Stimulated activated CD4-positive, alpha-beta T cell treated with anti-CD3 and anti-CD28 coated beads, TNF-alpha, amount 100 ng/mL, for 24 hours (primary cell): ENCODE measurements at places on chromosomes 1 and 21.

DNA sequence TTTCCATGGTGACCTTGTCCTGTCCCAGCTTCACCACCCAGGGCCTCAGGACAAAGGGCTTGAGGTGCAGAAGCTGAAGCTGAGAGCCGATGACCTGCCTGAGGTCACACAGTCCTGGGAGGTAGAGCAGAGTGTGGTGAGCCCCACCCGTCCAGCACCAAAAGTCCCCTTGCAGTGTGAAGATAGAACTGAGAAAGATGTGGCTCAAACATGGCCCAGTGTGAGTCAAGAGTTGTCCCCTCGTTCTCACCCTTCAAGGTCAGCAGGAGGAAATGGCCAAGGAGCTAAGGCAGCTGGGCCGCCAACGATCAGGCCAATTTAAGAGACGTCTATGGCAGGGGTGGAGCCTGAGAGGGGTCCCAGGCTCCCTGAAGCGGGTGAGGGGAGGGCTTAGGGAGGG is 157.5 kb upstream of the KLHDC7A start:
- no peak for DNase-seq

DNA sequence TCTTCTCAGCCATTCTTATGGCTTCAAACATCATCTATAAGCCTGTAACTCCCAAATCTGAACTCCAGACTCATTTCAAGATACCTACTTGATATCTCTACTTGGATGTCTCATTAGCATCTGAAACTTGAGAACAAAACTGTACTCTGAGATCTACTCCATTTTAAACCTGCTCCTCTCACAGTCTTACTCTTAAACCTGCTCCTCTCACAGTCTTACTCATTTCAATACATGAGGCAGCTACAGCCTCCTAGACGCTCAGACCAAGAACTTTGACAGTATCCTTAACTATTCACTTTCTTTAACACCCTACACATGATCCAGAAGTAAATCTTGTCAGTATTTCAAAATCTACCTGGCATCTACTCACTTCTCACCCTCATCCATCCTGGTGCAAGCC is 54.3 kb downstream of the NBPF6 start:
- no peak for DNase-seq

- DNase-seq = no peak
These were observed 38.7 kb upstream of the NEK7 start for GRCh38 chr1:198118134-198118533.

DNA sequence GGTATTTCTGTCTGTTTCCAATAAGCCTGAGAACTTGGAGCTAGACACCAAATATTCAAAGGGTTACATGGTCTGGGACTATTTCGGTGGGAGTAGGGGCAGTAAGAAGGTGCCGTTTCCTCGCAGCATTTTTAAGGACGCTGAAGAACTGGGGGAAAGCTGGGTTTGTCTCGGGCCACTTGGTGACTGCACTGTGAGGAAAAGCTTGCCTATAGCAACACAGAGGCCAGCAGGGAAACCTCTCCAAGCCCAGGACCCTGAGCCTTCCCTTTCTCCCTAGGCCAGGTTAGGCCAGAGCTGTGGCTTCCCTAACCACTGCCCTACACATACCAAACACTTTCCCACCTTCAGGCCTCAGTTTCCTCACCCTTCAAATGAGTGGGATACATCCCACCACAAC is 3.3 kb downstream of the GLIS1 start:
- DNase-seq = no peak

DNA sequence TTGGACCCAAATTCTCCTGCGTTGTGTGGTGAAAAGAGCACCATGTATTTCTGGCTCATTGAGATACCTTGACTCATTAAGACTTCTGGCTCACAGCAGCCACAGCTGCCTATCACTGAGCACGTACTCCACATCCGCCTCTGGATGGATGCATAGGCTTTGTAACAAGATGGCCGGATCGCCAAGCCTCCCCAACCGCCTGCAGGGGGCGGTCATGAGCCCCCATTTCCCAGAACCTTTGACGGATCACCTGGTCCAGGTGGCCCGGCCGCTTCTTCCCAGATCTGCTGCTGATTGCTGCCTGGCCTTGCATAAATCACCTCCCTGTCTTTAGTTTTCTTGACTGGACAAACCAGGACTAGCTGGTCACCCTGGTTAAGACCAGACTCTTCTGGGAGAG is 156.5 kb upstream of the KLHDC7A start:
- DNase-seq = no peak

DNA sequence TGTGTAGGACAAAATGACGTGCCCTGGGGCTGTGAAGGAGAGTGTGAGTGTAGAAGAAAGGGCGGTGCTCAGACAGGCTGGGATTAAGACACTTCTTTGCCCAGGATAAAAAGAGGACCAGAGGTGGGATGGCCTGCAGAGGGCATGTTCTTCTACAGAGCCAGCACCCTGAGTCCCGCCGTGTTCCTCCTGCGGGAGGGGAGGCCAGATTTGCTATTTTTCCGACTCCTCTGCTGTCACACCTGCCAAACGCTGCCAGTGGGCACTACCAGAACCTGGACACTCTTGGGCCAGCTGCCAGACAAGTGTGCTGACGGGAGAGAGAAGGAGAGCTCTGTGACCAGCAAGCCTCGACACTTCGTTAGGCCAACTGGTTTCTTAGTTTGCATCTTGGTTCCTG is 206.4 kb downstream of the PLD5 start:
- no peak for DNase-seq

GRCh38 chr1:219792337-219793021 is 135.9 kb downstream of the SLC30A10 start:
- DNase-seq = no peak

DNA sequence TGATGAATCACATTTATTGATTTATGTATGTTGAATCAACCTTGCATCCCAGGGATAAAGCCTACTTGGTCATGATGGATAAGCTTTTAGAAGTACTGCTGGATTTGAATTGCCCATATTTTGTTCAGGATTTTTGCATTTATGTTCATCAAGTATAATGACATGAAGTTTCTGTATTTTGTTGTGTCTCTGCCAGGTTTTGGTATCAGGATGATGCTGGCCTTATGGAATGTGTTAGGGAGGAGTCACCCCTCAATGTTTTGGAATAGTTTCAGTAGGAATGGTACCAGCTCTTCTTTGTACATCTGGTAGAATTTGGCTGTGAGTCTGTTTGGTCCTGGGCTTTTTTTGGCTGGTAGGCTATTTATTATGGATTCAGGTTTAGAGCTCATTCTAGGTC is 1643.1 kb upstream of the B3GALT2 start:
- no peak for DNase-seq

DNA sequence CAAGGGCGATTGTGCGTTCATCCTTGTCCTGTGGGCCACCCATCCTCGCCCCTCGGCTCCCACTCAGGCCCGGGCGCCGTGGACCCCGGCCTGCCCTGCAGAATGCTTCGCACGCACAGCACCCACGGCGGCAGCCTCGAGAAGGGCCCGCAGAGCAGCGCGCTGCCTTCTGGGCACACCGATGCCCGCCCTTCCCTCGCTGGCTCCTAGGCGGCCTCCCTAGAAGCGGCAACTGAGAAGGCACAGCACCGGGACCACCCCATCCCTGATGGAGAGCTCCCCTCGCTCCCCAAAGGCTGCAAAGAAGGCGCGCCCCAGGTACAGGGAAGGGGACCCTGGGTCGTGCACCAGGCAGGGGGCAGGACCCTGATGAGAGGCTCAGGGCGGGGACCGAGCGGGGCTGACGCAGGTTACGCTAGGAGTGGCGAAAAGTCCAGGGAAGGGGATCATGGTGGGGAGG is 971 bp downstream of the CAPZB start:
- DNase-seq = no peak

GRCh38 chr1:38818175-38818976 is 41.2 kb downstream of the RRAGC start:
- peak; percentile 50 for DNase-seq

DNA sequence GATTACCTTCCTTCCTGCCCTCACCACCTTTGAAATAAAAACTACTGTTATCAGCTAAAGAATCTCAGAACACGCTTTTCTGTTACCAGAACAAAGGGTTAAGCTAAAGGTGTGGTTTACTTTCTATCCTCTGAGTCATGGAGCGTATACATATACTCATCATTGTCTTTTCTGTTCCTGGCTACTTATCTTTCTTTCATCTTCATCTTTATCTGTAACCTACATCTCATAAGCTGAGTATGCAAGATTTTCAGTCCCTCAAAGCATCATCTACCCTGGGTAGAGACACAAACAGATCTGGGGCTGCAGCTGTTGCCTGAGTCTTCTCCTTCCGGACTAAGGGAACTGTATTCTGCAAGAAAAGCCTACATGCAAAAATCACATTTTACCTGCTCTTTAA is 75.6 kb downstream of the LMO4 start:
- DNase-seq = no peak

DNA sequence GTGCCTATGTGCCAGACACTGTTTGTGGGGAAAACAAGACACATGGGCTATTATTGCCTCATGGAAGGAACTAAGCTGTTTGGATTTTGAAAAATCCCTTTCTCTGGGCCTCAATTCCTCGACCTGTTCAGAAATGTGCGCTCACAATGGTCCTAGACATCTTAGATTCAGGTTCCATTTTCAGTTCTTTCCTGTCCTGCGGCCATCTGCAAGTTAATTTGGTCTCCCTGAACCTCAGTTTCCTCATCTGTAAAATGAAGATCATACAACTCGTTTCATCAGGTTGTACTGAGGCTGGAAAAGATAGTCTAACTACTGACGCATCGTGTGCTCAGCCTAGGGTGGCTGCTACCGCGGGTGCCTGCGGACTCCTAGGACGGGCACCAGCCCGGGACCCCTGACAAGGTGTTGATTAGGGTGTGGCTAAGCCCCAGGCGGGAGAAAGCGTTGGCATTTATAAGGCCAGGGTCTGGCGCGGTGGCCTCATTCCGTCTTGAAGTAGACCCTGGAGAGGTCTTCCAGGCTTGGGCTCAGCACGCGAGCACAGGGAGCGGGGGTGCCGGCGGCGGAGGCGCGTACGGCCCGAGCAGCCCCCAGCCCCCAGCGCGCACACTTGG is 493 bp upstream of the ELOA start:
- DNase-seq = no peak

DNA sequence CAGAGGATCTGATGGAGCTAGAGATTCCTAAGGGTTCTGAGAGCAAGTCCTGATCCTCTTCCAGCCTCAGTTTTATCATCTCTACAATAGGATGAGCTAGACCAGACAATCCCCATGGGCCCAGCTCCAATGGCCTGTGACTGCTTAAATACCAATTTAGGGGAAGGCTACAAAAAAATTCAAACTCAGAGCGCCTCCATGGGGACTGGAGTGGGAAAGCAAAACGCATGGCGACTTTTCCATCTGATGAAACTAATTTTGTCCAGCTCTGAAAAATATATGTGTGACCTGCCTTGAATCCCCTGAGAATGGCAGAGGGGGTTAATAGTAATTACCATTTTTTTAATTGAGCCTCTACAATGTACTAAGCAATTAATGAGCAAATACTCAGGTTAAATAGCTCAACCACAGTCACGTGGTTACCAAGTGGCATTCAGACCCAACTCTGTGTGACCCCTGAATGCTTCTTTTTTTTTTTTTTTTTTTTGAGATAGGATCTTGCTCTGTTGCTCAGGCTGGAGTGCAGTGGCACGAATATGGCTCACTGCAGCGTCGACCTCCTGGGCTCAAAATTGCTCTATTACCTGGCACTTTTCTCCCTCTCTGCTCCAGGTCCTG is 8.4 kb downstream of the EXTL1 start:
- DNase-seq = no peak

- no peak for DNase-seq
These were observed 10.0 kb upstream of the C8A start for GRCh38 chr1:56844545-56845136.

DNA sequence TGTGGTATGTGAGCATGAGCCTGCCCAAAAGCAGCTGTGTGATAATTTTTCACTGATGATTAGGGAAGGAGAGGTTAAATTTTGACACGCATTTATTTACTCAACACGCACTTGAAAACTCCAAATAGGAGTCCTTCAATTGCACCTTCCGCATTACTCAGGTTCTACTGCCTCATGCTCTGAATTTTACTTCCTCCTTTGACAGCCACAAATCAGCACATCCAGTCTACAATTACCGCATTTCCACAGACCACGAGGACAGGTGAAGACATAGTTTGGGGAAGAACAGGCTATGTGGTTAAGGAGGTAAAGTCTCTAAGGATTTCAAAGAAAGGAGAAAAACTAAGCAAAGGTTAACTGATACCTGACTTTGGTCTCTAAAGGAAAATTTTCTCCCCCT is 2.6 kb downstream of the CAPN8 start:
- no peak for DNase-seq

DNA sequence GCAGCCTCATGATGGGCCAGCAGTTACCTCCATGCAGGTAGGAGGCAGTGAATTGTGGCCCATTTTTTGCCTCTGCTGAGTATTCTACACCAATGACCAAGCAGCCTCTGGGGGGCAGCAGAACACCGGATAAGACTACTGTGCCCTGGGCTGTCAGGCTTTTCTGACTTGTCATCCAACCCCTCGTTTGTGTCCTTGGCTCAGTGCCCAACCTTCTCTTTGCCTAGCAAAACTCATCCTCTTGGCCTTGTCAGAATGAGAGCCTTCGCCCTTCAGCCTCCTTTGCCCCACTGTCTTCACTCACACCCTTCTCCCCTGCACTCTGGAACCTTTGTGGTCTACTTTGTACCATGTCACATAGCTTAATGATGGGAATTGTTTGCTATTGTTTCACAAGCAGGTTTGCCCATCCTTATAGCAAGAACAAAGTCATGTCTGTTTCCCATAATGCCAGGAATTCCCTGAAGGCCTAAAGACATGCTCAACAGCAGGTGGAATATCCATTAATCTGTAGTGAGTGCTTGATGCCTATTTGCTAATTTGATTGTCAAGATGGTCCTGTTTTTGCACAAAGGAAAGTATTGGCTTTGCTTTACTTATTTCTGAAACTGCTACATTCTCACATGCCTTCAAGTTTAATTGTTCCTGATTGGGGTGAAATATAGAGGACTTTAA is 255.9 kb downstream of the HHAT start:
- DNase-seq = peak; percentile 72

DNA sequence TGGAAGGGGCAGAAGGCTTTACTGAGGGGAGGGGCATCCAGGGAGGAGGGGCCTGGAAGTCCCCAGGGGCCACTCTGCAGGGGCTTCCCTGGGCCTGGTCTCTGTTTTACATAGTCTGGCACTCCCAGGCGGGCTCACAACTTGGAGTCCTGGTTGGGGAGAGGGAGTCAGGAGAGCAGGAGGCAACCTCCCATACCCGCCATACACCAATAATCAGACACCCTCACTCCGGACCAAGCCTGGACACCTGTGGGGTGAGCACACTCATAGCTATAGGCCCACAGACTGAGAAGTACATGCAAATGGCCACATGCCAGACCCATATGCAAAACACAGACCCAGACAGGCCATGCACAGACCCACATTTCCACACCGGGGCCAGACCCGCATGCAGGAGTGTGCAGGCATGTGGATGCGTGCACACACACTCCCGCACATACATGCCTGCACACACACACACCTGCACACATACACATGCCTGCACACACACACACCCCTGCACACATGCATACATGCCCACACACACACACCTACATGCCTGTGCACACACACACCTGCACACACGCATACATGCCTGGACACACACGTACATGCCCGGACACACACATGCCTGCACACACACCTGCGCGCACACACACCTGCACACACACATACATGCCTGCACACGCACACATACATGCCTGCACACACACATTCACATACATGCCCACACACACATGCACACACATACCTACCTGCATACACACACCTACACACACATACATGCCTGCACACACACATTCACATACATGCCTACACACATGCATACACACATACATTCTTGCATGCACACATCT is 89.5 kb upstream of the RUNX3 start:
- DNase-seq = no peak
